ENCODE measurements at places on chromosomes 4 and X.

GRCh38 chr4:142274137-142274536, 572.0 kb downstream of the INPP4B start:
- DNase-seq, result no peak

- DNase-seq, result no peak
Measured at GRCh38 chr4:99847362-99847976, 30.8 kb downstream of the DAPP1 start.

DNA sequence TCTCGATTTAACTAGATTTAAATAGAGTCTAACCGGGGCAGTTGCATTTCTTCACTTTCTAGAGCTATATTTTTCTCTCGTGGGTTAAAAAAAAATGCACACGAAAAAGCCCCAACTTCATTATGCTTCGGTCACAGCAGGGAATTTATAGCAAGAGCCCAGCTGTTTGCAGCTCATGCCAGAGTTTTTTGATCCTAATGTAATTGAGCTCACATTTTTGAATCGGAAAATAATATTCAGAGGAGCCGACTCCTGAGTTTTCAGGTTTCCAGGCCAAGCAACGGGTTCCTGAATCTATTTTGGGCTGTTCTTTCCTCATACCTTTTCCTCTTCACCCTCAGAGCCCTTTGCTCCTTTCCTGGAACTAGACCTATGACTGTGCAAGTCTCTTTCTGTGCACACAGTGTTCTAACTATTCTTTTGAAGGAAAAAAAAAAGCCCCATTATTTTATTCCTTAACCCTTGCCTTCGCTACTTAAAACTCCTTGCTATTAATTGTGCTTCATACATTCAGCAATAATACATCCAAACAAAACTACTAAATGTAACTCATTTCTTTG, 27.5 kb upstream of the ESX1 start:
- no peak for DNase-seq

DNA sequence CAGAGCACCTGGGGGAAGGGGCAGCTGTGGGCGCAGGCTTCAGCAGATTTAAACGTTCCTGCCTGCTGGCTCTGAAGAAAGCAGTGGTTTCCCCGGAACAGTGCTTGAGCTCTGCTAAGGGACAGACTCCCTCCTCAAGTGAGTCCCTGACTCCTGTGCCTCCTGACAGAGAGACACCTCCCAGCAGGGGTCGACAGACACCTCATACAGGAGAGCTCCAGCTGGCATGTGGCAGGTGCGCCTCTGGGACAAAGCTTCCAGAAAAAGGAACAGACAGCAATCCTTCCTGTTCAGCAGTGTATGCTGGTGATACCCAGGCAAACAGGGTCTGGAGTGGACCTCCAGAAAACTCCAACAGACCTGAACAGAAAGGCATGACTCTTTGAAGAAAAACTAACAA, 68.1 kb downstream of the ZC4H2 start:
- no peak for DNase-seq

- no peak for DNase-seq
Measured at GRCh38 chr4:77003400-77003799, 53.8 kb downstream of the SEPTIN11 start.

DNA sequence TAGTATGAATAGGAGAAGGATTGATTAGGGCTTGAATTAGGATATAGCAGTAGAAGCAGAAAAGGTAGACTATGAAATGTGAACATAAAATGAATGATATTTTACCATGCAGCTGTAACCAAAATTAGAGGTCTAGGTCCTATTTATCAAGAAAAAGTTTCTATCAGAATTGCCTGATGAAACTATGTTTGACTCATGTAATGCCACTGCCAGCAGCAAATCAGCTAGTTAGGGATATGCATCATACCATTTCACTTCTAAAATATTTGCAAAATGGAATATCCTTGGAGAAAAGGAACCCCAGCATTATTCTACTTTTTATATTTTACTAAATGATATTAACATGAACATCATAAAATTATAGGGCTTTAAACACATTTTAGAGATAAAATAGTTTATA, 188.4 kb downstream of the WDFY3 start:
- DNase-seq, result no peak

DNA sequence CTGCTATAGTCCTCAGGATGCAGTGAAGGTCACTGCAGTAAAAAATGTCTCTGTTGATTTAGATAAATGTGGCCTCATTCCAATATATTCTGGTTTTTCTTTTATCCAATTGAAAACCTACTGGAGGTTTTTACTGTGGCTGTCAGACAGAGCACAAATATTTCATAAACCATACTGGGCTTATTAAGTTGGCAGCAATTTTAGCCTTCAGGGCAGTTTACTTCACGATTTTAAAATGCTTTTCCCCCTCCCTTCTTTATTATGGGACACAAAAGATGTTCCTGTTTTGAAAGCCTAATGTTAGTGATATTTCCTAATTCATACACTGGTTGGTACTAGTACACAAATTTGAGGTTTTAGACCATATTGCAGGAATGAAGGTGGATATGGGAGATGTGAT, 939.4 kb downstream of the C4orf33 start:
- DNase-seq, result no peak

DNA sequence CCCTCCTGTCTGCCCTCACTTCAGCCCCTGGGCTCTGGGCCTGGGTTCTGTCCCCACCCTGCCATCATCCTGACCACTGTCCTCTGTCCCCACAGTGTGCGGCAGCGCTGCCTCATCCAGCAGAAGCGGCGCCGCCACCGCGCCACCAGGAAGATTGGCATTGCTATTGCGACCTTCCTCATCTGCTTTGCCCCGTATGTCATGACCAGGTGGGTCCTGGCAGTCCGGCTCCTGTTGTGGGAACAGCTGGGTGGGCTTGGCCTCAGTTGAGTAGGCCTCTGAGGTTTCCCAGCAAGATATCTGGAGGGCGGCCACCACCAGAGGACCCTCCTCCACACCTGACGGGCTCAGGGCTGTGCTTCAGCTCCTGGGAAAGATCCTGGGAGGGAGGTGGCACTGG, 2.2 kb downstream of the GPR78 start:
- no peak for DNase-seq

GRCh38 chr4:150501009-150501727, 80.8 kb upstream of the MAB21L2 start:
- DNase-seq, result no peak

GRCh38 chr4:174340714-174341113, 57.0 kb downstream of the CEP44 start:
- DNase-seq, result no peak

DNA sequence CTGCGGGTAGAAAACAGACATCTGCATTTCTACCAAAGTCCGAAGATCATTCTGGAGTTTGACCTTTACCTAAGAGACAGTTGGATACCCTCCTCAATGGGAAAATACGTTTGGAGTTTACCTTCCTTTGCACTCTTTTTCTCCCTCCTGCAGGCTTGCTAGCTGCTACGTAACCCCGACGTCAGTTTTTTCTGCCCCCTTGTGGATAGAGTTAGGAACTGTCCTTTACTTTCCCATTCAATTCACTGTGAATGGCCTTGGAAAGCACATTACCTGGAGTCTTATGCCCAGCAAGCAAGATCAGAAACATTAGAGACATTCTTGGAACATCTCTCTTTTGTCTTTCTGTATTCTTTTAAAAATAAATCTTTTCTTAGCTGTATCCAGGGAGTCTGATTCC, 250.7 kb downstream of the NAP1L3 start:
- DNase-seq, result no peak

DNA sequence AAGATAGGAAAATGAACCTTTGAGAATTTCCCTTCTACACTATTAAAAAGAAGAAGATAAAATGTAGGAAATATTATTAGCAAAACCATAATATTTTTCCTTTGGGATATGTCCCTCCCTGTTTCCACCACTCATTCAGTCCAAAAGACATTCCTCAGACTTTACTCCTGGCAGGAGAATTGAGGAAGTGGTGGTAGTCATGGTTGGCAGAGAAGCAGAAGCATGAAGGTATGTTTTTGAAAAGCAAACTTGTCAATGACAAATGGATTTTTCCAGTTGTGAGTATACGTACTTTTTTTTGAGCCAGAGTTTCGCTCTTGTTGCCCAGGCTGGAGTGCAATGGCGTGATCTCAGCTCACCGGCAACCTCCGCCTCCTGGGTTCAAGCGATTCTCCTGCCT, 13.7 kb downstream of the STAG2 start:
- no peak for DNase-seq

Measured in vagina (tissue), 2 donors.